ENCODE measurements at places on chromosomes 1 and 21. TPM values are rescaled to one million over a fixed set of nuclear protein-coding genes. Genes with fewer than 3 reads are reported as not detected.

RGS18 gene
- 0.19 TPM for total RNA-seq

DNA sequence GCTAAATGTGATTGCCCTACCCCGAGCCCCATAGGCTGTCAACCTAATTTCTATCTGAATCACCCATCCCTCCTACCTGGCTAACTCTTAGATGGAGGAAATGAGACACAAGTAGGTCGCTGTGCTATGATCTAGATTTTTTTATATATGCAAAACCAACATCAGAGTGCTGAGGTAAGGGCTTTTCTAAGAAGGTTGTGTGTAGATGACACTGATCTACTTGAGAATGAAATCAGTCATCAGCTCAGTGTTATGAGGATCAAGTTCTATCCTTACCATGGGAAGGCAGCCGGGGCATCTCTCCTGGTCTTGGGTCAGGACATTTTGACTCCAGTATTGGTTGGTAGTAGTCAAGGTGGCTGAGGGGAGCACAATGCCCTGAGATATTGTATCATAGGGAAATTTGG lies 23.6 kb downstream of the SLAMF1 start:
- no peaks in the 10 kb centered on the region for H3K27me3 ChIP-seq
- peak overlapping the region; percentile 70 for H3K4me3 ChIP-seq
- peaks cover 80% of the 10 kb centered on the region for H3K36me3 ChIP-seq
- H3K27ac ChIP-seq: peak overlapping the region; percentile 98

LCE2B gene
- total RNA-seq: not detected

GRCh38 chr1:117607471-117607870 lies 1.6 kb downstream of the TENT5C start:
- peak overlapping the region; percentile 83 for H3K27ac ChIP-seq
- DNase-seq: peak; percentile 74
- no peaks in the 10 kb centered on the region for H3K27me3 ChIP-seq

DNA sequence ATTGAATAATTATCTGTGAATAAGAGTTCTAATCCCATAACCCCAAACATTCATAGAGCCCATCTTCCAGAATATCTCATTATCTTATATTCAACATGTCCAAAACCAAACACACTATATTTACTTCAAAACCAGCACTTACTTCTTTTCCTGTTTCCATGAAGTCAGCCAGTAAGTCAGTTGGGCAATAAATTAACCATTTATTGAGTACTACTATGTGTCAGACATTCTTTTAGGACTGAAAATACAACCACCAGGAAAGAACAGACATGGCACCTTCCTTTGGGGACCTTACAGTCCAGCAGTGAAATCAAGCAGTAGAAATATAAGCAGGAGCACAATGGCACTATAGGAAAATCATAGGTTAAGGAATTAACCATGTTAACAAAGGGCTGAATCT lies 8.8 kb downstream of the AK5 start:
- no peak overlapping the region for H3K27ac ChIP-seq
- no peaks in the 10 kb centered on the region for H3K4me1 ChIP-seq
- DNase-seq: no peak
- no peaks in the 10 kb centered on the region for H3K36me3 ChIP-seq
- H3K4me3 ChIP-seq: no peak overlapping the region
- no peaks in the 10 kb centered on the region for H3K27me3 ChIP-seq

DNA sequence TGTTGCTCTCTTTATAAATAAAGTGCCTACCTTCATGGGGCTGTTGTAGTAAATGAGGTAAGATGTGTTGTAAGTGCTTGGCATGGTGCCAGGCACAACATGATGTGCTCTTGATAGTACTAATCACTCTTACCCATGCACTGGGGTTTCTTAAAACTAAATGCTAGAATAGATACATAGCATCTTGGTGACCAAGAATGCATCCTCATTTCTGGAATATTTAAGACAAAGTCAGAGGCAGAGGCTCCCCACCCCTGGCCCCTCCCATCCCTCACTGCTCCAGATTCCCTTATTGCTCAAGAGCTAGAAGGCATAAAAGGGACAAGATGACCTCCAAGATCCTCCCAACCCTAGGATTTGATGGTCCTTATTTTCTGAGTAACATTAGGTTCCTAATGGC lies 61.3 kb downstream of the GLUL start:
- H3K27ac ChIP-seq: no peak overlapping the region
- H3K36me3 ChIP-seq: no peaks in the 10 kb centered on the region
- no peak for DNase-seq
- no peaks in the 10 kb centered on the region for H3K27me3 ChIP-seq
- no peak overlapping the region for H3K4me3 ChIP-seq
- H3K4me1 ChIP-seq: no peaks in the 10 kb centered on the region

CELA2B gene
- not detected for total RNA-seq

DNA sequence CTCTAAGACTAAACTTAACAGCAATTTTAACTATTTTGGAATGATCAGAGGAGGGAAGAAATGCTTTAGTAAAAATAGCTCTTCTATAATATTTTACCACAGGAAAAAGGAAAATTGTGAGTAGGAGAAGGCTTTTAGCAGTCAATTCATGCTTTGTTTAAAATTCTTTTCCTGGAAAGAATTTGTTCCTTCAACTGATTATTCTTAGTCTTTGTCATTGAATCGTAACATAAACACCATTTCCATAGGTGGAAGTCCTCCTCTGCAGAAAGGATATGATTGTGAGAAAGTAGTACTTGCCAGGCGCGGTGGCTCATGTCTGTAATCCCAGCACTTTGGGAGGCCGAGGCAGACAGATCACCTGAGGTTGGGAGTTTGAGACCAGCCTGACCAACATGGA lies 11.9 kb upstream of the ACTA1 start:
- H3K4me1 ChIP-seq: peaks cover 13% of the 10 kb centered on the region
- H3K27me3 ChIP-seq: no peaks in the 10 kb centered on the region
- DNase-seq: no peak
- no peak overlapping the region for H3K27ac ChIP-seq

GRCh38 chr1:223197923-223198627 lies 55.0 kb upstream of the TLR5 start:
- no peak overlapping the region for H3K27ac ChIP-seq
- peaks cover 7% of the 10 kb centered on the region for H3K4me1 ChIP-seq
- H3K36me3 ChIP-seq: no peaks in the 10 kb centered on the region
- DNase-seq: no peak
- no peak overlapping the region for H3K4me3 ChIP-seq

DNA sequence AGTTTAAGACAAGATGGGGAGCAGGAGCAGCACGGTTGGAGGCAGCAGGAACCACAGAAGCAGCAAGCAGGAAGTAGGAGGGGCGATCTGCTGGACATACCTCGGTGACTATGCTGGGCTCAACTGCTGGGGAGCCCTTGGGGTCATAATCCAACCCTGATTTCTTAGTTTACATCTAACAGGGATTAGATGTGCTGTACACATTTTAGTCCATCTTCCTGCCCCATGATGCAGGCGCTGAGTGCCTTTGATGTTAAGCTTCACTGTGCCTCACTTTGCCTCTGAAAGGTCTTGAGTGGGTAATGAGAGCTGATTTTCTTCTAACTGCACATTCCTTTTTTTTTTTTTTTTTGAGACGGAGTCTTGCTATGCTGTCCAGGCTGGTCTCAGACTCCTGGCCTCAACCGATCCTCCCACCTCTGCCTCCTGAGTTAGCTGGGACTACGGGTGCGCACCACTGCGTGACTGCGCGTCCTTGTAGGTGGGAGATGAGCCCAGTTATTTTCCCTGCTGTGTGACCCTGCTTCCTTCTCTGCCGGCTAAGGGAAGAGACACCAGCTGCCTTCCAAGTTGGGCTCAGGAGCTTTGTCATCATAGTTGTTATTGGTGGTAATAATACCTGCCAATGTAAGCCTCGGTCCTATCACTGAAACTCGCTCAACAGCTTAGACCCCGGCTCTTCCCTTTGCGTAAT lies 1.1 kb upstream of the RCAN3 start:
- H3K27me3 ChIP-seq: no peaks in the 10 kb centered on the region
- DNase-seq: peak; percentile 73
- peaks cover 49% of the 10 kb centered on the region for H3K4me1 ChIP-seq
- peaks cover 14% of the 10 kb centered on the region for H3K36me3 ChIP-seq
- peak overlapping the region; percentile 79 for H3K4me3 ChIP-seq
- peak overlapping the region; percentile 88 for H3K27ac ChIP-seq

DNA sequence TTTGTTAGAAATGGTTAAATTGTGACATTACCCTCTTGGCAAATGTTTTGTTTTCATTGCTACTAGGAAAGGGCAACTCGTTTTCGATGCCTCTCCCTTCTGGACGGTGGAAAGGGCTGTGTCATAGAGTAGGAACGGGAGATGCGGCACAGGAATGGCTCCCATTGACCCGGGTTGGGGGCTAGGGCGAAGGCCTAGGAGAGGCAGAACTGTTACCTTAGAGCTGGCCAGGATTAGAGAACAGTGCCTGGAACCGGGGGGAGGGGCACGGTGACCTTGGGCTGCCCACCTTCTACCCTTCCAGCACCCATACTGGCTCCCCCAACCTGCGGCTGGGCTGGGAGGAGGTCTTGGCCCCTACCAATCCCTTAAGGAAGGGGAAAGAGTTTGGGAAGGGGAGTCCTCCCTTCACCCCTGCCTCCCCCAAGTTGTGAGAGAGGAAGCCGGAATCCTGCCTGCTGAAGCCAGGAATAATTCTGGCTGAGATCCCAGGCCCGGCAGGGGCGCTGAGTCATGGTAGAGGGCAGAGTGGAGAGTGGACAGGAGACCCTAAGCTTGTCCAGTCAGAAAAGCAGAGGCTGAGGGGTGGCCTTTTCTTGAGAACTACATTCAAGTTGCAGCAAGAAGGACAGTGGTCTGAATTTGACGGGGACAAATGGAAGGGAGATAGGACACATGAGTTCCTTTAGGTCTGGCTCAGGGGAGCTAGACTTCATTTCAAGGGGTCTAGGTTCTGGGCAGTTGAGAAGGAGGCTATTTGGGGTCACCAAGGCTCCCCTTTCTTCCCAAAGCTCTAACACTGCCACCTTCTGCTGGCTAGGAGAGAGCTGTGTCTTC lies 8.2 kb downstream of the LMNA start:
- DNase-seq: no peak
- no peak overlapping the region for H3K4me3 ChIP-seq
- H3K27me3 ChIP-seq: no peaks in the 10 kb centered on the region
- H3K36me3 ChIP-seq: peaks cover 13% of the 10 kb centered on the region
- peak overlapping the region; percentile 66 for H3K27ac ChIP-seq

CAP1 gene
- 633 TPM for total RNA-seq

HES3 gene
- total RNA-seq: not detected

- no peaks in the 10 kb centered on the region for H3K27me3 ChIP-seq
- no peak overlapping the region for H3K27ac ChIP-seq
- peak; percentile 64 for DNase-seq
- H3K36me3 ChIP-seq: no peaks in the 10 kb centered on the region
- H3K4me1 ChIP-seq: peaks cover 25% of the 10 kb centered on the region
Measured at GRCh38 chr1:10696977-10697376, 99.5 kb downstream of the CASZ1 start.

FALEC gene
- total RNA-seq: not detected

DNA sequence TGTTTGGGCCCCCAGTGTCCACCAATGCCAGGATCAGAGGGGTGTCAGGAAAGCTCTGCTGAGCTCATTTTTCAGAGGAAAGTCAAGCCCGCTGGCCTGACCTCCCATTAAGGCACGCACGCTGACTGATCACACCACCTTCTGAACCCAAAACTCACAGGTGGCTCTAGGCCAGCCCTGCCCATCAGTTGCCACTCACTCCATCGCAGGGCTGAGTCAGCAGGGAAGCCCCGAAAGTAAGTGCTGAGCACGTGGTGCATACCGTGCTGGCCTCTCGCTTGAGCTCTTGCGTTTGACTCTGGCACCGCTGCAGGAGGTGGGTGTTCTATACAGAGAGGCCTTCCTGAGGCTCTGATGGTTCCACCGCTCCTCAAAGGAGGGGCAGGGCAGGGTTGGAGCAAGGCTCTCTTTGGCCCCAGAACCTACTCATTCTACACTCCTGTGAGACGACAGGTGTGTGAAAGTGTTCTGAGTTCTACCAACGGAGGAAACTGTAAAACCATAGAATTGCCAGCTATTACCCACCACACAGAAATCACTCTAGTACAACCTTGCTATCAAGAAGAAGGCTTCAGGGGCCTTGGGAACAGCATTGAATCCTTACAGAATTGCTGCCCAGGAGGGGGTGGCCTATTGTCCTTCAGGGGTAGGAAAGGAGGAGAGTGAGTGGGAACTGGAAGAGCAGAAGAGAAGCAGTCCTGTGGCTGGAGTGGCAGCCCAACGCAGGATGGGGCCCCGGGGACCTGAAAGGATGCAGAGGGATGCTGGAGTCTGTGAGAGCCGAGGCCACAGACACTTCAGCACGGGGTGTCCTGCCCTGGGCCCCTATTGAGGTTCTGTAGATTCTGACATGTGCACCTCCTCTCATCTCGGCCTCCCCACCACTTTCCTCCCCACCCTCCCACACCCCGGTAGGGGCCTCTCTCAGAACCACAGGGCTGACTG lies 214.7 kb upstream of the EDN2 start:
- DNase-seq: peak; percentile 64
- H3K36me3 ChIP-seq: no peaks in the 10 kb centered on the region
- peaks cover 13% of the 10 kb centered on the region for H3K4me1 ChIP-seq
- no peak overlapping the region for H3K27ac ChIP-seq
- H3K27me3 ChIP-seq: no peaks in the 10 kb centered on the region
- no peak overlapping the region for H3K4me3 ChIP-seq

CASZ1 gene
- total RNA-seq: 6.3 TPM

MAGI3 gene
- 7.4 TPM for total RNA-seq

GRCh38 chr1:116195077-116195868 lies 84.1 kb downstream of the MAB21L3 start:
- H3K27ac ChIP-seq: no peak overlapping the region
- no peak overlapping the region for H3K4me3 ChIP-seq
- DNase-seq: no peak
- no peaks in the 10 kb centered on the region for H3K27me3 ChIP-seq
- no peaks in the 10 kb centered on the region for H3K36me3 ChIP-seq

TRAPPC10 gene
- total RNA-seq: 50.5 TPM

HCRTR1 gene
- not detected for total RNA-seq

THEM5 gene
- total RNA-seq: not detected

Data from activated CD4-positive, alpha-beta memory T cell treated with anti-CD3 and anti-CD28 coated beads for 36 hours (primary cell).